ENCODE measurements at places on chromosomes 5 and 9.
A peak's percentile ranks its signal among the peaks of the same experiment; 100 is the strongest.

DNA sequence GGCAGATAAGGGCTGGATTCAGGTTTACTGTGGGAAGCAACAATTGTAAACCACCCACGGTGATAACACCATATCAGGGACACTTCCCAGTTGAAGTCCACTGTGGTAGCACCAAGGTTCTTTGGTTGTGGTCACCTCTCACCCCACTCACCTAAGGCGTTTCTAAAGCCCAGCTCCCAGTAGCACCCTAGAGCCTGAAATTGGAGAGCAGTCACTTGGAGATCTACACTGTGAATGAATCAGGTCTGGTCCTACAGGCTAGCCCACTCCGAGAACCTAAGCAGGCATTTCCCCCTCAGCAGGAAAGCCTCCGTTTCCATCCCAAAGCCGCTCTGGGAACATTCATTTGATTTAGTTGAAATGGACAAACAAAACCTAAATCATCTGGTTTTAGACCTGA is 191.3 kb downstream of the TTC39B start:
- no peak for DNase-seq

GRCh38 chr9:132787748-132788159 is 90.3 kb downstream of the AK8 start:
- peak; percentile 95 for DNase-seq

DNA sequence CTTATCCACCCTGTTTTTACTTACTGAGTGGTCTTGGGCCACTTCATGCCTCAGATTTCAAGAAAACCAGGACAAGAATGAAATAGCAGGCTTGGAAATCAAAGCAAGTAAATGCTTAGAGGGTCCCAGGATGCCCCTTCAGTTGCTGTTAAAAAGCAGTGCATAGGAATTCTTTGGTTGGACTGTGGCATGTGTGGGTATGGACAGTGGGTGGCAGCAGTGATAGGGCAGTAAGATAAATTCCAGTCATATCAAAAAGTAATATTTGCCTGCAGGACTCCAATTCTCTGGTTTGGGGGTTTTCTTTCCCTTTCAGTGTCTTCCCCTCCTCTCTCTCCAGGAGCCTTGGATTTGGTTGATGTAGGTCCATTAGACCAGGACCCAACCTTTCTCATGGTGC is 306.7 kb upstream of the CLINT1 start:
- DNase-seq = no peak

DNA sequence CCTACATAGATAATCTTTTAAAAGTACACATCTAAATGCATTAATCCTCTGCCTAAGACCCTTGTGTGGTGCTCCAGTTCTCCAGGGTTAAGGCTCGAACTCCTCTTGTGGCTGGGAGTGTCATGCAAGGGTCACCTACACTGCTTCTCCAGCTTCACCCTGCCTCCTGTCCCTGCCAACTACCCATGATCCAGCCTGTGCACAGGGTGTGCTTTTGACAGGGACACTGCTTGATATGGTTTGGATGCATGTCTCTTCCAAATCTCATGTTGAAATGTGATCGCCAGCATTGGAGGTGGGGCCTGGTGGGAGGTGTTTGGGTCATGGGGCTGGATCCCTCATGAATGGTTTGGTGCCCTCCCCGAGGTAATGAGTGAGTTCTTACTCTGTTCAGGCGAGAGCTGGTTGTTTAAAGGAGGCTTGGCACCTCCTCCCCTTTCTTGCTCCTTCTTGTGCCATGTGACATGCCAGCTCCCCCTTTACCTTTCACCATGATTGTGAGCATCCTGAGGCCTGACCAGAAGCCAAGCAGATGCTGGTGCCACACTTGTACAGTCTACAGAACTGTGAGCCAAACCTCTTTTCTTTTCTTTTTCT is 48.5 kb downstream of the SLC22A5 start:
- DNase-seq = no peak

DNA sequence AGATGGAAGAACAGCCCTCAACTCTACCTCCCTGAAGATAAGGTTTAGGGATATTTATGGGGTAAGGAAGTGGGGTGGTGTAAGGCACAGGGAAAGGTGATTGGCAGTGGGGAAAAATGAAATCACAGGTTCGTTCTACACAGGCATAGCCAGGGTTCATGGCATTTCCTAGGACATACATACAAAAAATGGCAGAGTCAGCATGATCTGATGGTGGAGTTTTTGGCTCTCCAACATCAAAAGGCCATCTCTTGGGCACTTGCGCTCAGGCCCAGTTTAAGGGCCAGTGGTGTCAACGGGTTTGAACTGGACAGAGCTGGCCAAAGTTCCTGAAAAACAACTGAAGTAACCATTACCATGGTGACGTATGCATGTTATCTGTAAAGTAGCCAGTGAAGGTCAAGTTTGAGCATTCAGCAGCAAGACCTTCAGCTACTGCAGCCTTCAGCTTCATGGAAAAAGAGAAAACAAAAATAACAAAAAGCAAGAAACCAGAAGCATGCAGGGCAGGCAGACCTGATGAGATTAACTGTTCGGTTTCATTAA is 92.8 kb downstream of the SMARCA2 start:
- DNase-seq = no peak

Data from kidney glomerular epithelial cell (primary cell).